HTR-8/SVneo (cell line): ENCODE measurements at places on chromosomes 16 and 17.

GRCh38 chr17:49694847-49695697 is 12.7 kb downstream of the SLC35B1 start:
- peak; percentile 57 for DNase-seq

- no peak for DNase-seq
Observed at GRCh38 chr17:79646721-79647455, 36.0 kb upstream of the RBFOX3 start.

DNA sequence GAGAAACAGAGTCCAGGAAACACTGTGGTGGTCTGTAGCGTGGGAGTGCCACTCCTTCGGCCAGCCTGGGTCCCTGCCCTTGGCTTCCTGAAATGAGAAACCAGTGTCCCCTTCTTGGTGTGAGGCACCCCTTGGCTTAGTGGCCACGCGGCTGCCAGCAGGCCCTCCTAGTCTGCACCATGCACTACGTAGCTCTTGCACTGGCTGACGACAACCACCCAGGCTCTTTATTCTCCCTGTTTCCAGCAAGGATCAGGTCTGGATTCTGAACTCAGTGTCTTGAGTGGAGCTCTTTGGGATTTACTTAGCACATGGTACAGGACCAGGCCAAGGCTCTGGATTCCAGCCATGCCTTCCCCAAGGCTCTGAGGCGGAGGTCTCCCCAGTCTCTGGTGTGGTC is 1.1 kb upstream of the SPEM3 start:
- DNase-seq, result no peak

- no peak for DNase-seq
Observed at GRCh38 chr17:14959106-14959648, 305.9 kb downstream of the PMP22 start.

DNA sequence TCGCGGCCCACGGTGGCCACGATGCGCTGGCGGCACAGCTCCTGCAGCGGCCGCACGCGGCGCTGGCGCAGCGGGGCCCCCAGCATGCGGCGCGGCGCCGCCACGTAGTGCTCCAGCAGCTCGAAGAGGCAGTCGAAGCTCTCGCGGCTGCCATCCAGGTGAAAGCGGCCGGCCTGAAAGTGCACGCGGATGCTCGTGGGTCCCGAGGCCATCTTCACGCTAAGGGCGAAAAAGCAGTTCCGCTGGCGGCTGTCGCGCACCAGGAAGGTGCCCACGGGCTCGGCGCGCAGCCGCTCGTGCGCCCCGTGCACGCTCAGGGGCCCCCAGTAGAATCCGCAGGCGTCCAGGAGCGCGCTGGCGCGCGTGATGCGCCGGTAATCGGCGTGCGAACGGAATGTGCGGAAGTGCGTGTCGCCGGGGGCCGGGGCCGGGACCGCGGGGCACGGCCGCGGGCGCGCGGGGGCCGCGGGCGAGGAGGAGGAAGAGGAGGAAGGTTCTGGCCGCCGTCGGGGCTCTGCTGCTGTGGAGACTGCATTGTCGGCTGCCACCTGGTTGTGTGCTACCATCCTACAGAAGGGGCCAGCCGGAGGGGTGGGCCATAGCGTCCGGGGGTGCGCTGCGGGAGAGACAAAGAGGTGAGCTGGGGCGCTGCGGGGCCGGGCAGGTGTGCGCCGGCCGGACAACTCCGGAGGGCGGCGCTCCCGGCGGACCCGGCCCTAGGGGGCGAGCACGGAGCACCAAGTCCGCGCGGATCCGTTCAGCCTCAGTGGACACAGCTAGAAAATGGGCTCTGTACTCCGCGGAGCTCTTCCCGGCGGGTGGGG is 879 bp downstream of the SOCS1 start:
- no peak for DNase-seq

- no peak for DNase-seq
Observed at GRCh38 chr17:57422574-57423164, 166.3 kb downstream of the MSI2 start.

DNA sequence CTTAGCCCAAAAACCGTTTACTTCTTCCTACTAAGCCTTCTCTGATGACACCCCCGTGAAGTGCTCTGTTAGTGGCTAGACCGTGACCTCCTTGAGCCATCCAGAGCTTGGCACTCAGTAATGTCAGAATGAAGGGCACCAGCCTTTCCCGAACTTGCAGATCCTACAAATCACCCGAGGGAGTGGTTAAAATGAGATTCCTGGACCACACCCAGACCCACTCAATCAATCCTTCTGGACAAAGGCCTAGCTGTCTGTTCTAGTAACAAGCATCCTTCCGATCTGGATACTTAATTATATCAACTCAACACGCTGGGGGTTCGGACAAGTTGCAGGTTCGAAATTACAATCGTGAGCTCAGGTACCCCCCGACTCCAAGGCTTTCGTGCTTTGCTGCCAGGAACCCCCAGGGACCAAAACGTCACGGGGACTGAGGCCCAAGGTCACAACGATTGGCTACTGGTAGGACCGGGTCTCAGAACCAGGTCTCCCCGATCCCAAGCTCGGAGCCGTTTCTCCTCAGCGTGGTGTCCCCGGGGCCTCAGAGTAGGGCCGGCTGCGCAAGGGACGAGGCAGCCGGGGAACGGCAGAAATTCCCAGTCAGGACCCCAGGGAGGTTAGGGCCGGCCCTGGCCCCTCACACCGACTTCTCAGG is 527 bp downstream of the CIAPIN1 start:
- DNase-seq, result peak; percentile 21

- DNase-seq, result no peak
Observed at GRCh38 chr17:65328567-65328966, 191.4 kb downstream of the RGS9 start.

DNA sequence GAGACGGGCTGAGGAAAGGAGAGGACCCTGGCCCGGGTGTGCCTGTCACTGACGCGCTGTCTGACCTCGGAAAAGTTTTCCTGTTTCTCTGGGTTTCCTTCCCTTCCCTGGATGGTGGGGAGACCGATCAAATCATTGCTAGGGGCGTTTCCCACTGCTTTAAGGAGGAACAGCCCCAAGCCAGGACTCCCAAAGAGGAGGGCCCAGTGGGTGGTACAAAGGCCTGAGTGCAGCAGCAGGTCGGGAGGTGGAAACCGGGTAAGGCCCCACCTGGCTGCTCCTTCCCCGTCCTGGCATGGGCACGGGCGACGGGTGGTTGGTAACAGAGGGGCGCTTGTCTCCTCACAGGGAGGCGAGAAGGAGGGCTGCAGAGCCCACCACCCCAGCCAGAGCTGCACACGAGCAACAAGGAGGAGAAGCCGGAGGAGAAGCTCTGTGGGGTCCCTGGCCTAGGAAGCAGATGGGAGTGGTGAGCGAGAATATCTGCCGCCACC is 2.2 kb downstream of the SRL start:
- no peak for DNase-seq

DNA sequence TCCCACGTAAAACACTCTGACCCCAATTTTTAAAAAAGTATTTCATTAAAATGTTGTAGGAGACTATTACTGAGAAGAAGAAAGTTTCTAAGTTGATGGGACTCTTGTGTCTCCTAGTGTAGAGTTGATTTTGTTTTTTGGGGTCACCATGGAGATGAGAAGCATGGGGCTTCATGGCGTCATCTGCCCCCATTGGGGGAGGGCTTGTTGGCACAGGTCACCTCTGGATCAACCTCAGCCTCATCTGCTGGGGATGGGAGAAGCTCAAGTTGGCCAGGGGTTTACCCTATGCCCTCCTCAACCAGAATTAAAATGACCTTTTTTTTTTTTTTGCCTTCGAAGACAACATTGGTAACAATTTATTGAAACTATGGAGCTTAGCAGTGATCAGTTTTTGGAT is 28.3 kb downstream of the MSI2 start:
- no peak for DNase-seq

- DNase-seq, result peak; percentile 25
Observed at GRCh38 chr16:81035975-81036750, 521 bp downstream of the ATMIN start.

DNA sequence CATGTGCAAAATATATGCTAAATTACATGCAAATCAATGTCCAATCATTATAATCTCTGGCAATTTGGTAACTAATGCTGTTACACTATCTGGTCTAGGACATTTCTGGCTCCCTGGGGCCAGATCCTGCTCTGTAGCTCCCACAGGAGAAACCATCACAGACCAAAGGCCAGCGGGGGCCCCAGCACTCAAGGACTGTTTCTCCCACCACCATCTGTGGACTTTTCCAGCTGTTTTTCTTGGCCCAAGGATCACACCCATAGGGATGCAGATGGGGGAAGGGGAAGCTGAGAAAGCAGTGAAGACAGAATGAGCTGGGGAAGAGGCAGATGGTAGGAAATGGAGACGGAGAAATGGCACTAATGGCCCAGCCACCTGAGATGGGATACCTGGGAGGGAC is at the start of gene HIGD1B:
Gene HIGD1B (plus strand): TSS at position 298 of the 400 bp plus-strand sequence. CDS start 270 bp downstream, outside the sequence.
- no peak for DNase-seq

DNA sequence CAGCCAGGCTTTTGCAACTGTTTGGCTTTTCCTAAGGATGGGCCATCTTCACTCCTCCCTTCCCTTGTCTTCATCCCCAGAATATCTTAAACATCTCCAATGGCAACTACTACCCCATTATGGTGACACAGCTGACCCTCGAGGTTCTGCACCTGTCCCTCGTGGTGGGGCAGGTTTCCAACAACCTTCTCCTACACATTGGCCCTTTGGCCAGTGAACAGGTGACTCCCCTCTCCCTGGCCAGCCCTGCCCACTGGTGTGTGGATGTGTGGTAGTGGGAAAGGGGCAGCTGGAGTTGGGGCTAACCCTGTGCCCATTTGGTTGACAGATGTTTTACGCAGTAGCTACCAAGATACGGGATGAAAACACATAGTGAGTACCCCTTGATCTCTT is 4.7 kb downstream of the TMEM106A start:
- DNase-seq, result no peak

DNA sequence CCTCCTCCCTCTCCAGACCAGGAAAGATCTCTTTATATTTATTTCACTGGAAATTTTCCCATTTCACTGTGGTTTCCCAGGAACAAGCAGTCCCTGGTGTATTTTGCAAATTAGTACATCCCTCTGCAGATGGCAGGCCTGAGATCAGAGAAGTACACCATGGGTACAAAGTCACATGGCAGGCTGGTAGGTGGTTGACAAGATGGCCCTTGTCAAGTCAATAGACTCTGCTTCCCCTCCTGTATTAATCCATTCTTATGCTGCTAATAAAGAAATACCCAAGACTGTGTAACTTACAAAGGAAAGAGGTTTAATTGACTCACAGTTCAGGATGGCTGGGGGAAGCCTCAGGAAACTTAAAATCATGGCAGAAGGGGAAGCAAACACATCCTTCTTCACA is 51.6 kb upstream of the KSR1 start:
- DNase-seq, result no peak

- DNase-seq, result peak; percentile 47
Observed at GRCh38 chr17:47649972-47650524, 329 bp downstream of the KPNB1 start.

DNA sequence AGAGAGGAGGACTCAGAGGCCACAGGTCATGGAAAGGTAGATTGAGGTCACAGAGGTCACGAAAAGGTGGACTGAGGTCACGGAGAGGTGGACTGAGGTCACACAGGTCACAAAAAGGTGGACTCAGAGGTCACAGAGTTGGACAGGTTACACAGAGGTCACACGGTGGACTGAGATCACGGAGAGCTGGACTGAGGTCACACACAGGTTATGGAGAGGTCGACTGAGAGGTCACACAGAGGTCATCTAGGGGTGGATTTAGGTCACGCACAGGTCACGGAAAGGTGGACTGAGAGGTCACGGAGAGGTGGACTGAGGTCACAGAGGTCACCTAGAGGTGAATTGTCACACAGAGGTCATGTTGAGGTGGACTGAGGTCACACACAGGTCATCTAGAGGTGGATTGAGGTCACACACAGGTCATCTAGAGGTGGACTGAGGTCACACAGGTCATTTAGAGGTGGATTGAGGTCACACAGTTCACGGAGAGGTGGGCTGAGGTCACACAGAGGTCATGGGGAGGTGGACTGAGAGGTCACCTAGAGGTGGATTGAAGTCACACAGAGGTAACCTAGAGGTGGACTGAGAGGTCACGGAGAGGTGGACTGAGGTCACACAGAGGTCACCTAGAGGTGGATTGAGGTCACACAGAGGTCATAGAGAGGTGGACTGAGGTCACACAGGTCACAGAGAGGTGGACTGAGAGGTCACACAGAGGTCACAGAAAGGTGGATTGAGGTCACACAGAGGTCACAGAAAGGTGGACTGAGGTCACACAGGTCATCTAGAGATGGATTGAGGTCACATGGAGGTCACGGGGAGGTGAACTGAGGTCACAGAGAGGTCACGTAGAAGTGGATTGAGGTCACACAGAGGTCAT is 26.7 kb upstream of the JPT2 start:
- DNase-seq, result no peak

GRCh38 chr16:27624154-27625049 is 74.5 kb downstream of the KATNIP start:
- no peak for DNase-seq

GRCh38 chr17:12492450-12492849 is 173.2 kb upstream of the MYOCD start:
- no peak for DNase-seq

DNA sequence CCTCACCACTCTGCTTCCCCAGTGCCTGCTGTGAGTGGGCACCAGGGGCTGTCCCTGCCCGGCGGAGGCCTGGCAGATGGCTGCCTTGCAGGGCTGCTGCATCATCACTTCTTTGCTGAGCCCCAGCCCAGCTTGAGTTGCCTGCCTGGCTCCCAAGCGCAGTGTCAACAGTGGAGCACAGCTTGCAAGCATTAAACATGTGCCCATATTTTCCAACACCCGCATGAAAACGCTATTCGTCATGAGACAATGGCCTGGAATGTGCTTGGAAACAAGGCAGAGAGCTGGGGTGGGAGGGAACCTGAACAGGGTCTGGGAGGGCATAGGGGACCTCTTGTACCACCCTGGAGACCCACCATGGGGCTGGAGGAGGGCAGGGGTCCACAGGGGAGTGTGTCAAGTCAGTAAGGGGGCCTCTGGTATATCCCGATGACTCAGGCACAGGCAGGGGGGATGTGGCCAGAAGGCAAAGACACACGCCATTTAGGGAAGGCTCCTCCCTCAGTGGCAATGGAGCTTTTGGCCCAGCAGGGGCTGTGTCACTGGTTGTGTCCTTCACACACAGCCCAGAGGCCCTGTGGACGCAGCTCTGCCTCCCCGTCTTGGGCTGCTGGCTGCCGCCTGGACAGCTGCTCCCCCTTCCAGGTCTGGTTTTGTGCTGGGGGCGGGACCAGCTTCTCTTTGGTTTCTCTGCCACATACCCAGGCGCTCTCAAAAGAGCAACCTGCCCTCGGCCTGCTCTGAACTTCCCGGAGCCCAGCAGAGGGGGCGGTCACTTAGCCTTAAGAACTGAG is 17.4 kb upstream of the MTSS2 start:
- no peak for DNase-seq

GRCh38 chr17:45326626-45327025 is 9.8 kb upstream of the MAP3K14 start:
- DNase-seq, result no peak

GRCh38 chr16:2425008-2425518 is 4.2 kb upstream of the CCNF start:
- no peak for DNase-seq

- DNase-seq, result no peak
Observed at GRCh38 chr17:57439651-57440050, 183.3 kb downstream of the MSI2 start.

- no peak for DNase-seq
Observed at GRCh38 chr16:12253731-12254130, 277.2 kb downstream of the SNX29 start.

- DNase-seq, result no peak
Observed at GRCh38 chr16:63737633-63738032, 1384.2 kb downstream of the CDH11 start.

- DNase-seq, result no peak
Observed at GRCh38 chr17:10048629-10049350, 143.7 kb upstream of the RCVRN start.

GRCh38 chr17:45952814-45953320 is 46.2 kb upstream of the STH start:
- no peak for DNase-seq
